ENCODE measurements at places on chromosomes 7 and 10.

- DNase-seq = peak; percentile 17
Measured at GRCh38 chr7:83347945-83348444, 185.3 kb upstream of the PCLO start.

GRCh38 chr7:136523571-136523970 lies 344.9 kb upstream of the CHRM2 start:
- no peak for DNase-seq

DNA sequence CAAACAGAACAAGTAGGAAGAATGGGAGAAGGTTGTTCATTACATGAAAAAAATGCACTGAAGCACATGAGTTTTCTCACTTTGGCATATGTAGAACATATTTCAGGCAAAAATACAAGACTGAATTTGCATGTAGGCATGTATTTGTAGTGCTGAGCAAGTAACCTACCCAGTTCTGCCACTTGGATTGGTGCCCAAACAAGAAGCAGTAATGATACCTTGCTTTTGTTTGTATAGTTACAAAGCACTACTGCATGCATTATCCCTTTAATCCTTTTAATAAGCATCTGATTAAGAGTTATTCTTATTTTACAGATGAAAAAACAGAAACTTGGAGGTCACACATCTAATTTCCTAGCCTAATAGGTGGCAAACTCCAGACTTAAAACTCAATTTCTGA lies 23.1 kb upstream of the CTTNBP2 start:
- DNase-seq = no peak

GRCh38 chr7:12706900-12707536 lies 19.6 kb downstream of the ARL4A start:
- DNase-seq = no peak

GRCh38 chr10:13774303-13774893 lies 187.6 kb downstream of the PRPF18 start:
- DNase-seq = peak; percentile 37

GRCh38 chr7:20064181-20064970 lies 152.8 kb downstream of the MACC1 start:
- no peak for DNase-seq

- DNase-seq = no peak
Measured at GRCh38 chr10:25745976-25746375, 188.1 kb upstream of the MYO3A start.

- DNase-seq = no peak
Measured at GRCh38 chr7:81138870-81139269, 220.0 kb upstream of the SEMA3C start.

- peak; percentile 35 for DNase-seq
Measured at GRCh38 chr7:139660317-139661042, 117.3 kb downstream of the HIPK2 start.

- DNase-seq = no peak
Measured at GRCh38 chr7:121936951-121937623, 64.1 kb downstream of the PTPRZ1 start.

Data from dermis blood vessel endothelial cell (primary cell).